ENCODE measurements at places on chromosomes 3 and 15. TPM values are rescaled to one million over a fixed set of nuclear protein-coding genes. Genes with fewer than 3 reads are reported as not detected.

The PLXND1 gene
- 214 TPM for total RNA-seq

The TMCO5A gene
- total RNA-seq, result not detected

The AHSG gene
- total RNA-seq, result not detected

- H3K27ac ChIP-seq, result peak overlapping the region; percentile 82
- peak; percentile 64 for DNase-seq
- H3K27me3 ChIP-seq, result no peaks in the 10 kb centered on the region
- peaks cover 33% of the 10 kb centered on the region for H3K4me1 ChIP-seq
These were observed 519.1 kb downstream of the FOXP1 start for GRCh38 chr3:71064291-71064955.

DNA sequence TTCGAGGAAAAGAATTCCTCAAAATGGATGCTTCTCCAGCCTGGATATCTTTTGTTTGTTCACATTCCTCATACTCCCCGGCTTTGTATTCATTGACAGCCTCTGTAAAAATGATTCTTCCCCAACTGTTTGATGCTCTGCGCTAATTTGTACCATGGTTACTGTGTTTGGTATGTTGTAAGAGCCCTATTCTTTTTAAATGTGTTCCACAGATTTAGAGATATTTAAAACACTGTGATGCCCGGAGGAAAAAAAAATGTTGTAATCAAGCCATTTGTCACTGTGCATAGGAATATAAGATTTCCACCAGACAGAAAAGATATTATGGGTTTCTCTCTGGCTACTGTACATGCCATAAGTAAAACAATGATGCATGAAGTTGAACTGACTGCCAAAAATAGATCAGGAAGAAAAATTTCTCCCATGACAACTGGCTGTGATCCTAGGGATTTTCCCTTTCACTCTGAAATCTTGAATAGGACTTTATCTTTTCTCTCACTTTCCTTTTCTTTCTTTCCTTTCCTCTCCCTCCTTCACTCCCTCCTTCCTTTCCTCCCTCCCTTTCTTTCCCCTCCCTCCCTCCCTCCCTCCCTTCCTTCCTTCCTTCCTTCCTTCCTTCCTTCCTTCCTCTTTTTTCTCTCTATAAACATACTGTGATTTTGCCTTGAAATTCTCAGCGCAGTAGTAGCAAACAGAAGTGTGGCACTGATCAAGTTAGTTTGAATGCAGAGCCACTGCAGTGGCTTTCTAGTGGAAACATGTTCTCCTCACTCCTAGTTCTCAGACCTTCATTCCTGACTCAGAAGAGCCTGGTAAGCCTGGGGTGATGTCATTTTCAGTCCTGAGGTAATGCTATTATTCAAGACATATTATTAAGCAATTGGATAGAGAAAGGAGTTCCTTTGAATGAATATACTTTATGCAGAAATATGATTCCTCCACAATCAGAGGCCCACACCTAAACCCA, 254.9 kb upstream of the TBL1XR1 start:
- peaks cover 13% of the 10 kb centered on the region for H3K4me1 ChIP-seq
- DNase-seq, result no peak
- H3K4me3 ChIP-seq, result no peak overlapping the region
- no peak overlapping the region for H3K27ac ChIP-seq
